Activated CD8-positive, alpha-beta memory T cell treated with anti-CD3 and anti-CD28 coated beads for 48 hours (primary cell): ENCODE measurements at places on chromosomes 6 and 20.

DNA sequence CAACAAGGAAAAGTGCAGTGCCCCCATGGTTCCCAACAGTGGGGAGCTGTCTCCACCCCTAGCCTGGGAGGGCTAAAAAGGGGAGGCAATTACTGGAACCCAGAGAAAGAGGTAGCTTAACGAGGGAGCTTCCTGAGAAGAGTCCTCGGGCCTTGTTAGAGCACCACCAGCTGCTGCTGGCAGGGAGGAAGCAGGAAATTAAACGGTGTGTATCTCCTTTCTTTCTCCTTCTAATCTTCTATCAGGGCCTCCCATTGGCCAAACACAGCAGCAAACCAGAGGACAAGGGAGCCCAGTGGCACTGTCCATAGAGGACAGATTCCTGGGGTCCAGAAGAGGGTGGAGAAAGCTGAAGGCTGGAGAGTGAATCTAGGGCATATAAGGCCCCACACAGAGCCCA, 7.6 kb upstream of the BTN2A2 start:
- no peak for DNase-seq

- DNase-seq: no peak
Observed at GRCh38 chr6:142251930-142252445, 49.8 kb upstream of the ADGRG6 start.

DNA sequence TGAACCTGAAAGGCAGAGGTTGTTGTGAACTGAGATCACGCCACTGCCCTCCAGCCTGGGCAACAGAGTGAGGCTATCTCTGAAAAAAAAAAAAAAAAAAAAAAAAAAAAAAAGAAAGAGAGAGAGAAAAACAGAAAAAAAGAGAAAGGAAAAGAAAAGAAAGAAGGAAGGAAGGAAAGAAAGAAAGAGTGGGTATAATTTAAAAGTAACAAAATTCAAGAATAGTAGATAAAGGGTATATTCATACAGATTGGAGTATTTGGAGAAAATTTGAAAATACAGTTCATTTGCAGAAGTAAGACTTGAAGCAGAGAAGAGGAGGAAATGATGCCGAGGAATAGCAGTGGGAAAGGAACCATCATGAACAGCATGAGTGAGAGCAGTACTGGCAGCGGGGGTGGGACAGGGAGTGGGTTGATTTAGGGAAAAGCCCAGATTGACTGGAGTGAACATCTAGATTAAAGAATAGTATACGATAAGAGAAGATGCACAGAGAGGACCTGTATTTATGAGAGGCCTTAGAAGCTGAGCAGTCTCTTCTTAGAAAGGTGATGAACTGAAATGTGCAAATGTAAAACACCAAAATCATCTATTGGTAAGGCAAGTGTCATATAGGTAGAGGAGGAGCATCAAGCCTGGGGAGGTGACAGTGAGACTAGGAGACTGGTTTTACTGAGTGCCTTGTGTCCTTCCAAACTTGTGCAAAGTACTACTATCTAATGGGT, 17.8 kb upstream of the HLA-DRB1 start:
- no peak for DNase-seq

DNA sequence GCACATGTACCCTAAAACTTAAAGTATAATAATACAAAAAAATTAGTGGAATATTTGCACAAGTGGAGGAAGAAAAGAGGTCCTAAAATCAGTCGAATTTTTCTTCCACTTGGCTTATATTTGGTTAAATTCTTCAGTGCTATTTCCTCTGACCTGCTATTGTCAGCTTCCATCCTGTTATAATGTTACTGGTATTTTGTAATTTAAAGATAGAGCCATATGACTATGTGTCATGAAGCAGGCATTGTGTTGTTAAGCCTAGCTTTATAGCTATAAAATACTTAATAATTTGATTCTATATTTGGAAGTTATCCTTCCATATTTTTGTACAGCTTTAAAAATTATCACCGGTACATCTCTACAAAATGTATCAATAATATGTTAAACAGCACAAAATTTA, 455.9 kb upstream of the MARCKS start:
- DNase-seq: no peak

DNA sequence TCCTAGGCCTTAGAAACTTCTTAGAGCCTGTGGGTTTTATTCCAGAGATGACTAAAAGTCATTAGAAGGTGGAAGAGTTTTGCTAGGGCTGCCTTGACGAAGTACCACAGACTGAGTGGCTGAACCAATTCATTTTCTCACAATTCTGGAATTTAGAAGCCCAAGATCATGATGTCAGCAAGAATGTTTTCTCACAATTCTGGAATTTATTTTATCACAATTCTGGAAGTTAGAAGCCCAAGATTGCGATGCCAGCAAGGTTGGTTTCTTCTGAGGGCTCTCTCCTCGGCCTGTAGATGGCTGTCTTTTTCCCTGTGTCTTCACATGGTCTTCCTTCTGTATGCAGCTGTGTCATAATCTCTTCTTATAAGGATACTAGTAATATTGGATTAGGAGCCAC, 672.9 kb upstream of the MARCKS start:
- DNase-seq: no peak

- peak; percentile 32 for DNase-seq
Observed at GRCh38 chr6:43924222-43924702, 154.3 kb downstream of the VEGFA start.

DNA sequence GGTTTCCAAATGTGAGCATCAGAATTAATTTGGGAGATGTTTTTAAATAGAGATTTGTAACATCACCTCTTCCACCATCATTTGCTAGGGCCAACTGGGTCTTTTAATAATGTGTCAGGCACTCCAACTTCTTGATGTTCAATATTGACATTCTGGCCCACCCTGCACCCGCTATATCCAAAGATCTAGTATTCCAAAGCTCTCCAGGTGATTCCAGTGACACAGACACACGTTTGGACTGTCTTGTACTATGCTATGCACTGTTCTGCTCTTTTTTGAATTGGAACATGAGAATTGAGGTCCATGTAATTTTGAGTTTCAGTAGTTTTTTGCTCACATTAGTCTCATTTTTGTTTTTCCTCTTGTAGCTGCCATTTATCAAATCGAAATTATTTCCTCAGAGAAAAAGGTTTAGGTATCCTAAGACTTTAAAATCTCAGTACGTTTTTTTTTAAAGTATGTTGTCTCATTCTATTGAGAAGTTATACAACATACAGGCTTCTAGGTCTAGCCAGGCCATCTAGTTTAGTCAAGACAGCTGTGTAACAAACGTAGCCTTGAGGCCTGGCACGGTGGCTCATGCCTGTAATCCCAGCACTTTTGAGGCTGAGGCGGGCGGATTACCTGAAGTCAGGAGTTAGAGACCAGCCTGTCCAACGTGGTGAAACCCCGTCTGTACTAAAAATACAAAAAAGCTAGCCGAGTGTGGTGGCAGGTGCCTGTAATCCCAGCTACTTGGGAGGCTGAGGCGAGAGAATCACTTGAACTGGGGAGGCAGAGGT, 3.1 kb downstream of the BICRAL start:
- no peak for DNase-seq

GRCh38 chr6:49264909-49265308, 198.1 kb downstream of the MMUT start:
- no peak for DNase-seq

- DNase-seq: no peak
Observed at GRCh38 chr6:143970456-143971218, 37.4 kb downstream of the PLAGL1 start.

- no peak for DNase-seq
Observed at GRCh38 chr6:143262859-143263258, 187.6 kb downstream of the ADAT2 start.

DNA sequence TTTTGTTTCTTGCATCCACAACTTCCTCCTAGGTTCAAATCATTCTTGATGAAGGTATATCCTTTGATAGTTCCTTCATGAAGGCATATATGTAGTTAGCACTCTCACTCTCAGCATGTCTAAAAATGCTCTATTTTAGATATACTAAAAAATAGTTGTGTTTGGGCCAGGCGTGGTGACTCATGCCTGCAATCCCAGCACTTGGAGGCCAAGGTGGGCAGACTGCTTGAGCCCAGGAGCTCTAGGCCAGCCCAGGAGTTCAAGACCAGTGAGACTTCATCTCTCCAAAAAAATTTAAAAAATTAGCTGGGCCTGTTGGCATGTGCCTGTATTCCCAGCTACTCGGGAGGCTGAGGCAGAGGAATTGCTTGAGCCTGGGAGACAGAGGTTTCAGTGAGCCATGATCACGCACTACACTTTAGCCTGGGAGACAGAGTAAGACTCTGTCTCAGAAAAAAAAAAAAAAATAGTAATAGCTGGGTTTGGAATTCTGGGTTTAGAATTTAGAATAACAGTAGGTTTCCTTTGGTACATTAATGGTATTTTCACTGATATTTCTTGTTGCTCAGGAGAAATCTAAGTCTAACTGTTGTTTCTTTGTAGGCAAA, 7.0 kb downstream of the SERAC1 start:
- DNase-seq: no peak

DNA sequence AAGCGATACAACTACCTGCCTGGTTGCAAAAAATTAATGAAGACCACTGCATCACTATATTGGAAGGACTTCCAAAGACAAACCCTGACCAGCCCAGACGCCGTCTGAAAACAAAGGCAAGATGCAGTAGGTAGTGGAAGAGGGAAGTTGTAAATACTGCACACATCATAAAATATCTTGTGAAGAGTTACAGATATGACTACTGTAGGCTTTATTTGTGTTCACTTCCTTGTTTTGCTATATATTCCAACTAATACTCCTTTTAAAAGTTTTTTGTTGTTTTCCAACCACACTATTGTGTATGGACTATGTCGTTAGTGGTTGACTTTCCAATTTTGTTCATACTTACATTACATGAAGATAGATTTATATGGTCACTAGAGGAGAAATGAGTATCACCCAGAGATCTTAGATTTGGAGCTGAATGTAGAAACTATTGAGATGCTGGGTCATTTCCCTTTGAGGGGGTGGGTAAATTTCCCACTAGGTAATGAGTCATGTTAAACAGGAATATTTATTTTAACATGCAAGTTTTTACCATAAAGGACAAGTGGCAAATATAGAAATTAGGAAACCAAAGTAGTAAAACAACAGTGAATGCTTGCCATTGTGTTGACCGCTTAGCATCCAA, 16.6 kb upstream of the TXLNB start:
- DNase-seq: no peak

DNA sequence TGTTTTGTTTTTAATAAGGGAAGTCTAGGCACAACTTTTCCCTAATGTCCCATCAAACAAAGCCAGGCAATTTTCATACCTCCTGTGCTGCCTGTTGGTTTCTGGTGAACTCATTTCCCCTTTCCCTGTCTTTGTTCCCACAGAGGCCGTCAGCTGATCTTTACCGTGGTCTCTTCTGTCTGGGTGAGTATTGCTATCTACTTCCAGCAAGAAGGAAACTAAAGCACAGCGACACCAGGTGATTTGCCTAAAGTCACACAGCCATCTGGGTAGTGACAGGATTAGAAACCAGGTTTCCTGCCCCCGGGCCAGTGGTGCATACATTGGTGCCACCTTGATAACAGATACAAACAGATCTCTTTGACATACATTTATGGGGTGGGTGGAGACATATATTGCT, 59.6 kb downstream of the RAB44 start:
- DNase-seq: no peak

GRCh38 chr6:45002390-45003105, 325.6 kb upstream of the RUNX2 start:
- DNase-seq: no peak

DNA sequence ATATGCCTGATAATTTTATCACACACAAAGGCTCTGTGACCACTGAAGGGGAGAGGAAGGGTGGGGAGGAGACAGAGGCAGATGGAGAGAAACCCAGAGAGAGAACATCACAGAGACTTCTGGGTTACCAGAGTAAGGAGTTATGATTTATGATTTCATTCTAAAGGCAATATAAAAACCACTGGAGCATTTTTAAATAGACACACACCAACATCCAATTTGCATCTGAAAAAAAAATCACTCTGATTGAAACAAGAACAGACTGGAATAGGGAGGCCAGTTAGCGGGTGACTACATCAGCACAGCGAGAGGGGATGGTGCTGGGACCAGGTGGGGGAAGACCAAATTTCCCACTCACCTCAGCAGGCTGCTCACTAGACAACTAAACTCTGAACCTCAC, 104.8 kb downstream of the AGPAT4 start:
- DNase-seq: no peak

- no peak for DNase-seq
Observed at GRCh38 chr6:167980911-167981580, 16.4 kb upstream of the KIF25 start.

DNA sequence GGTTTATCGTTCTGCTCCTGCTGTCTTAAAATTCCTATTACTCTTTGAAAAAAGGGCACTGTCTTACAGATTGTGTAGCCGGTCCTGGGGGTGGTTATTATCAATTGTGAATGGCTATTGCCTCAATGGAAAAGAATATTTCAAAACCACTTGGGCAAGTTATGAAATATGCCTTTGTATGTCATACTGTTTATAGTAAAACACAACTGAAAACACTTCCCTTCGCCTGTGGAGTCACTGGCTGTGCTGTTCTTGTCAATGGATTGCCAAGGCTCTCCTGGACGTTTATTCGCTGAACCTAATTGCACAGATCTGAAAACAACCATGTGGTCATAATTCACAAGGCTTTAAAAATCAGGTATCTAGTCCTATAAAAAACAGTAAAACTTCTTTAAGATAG, 47.8 kb upstream of the TAGAP start:
- DNase-seq: no peak

GRCh38 chr6:42131531-42131930, 10.9 kb downstream of the C6orf132 start:
- no peak for DNase-seq

DNA sequence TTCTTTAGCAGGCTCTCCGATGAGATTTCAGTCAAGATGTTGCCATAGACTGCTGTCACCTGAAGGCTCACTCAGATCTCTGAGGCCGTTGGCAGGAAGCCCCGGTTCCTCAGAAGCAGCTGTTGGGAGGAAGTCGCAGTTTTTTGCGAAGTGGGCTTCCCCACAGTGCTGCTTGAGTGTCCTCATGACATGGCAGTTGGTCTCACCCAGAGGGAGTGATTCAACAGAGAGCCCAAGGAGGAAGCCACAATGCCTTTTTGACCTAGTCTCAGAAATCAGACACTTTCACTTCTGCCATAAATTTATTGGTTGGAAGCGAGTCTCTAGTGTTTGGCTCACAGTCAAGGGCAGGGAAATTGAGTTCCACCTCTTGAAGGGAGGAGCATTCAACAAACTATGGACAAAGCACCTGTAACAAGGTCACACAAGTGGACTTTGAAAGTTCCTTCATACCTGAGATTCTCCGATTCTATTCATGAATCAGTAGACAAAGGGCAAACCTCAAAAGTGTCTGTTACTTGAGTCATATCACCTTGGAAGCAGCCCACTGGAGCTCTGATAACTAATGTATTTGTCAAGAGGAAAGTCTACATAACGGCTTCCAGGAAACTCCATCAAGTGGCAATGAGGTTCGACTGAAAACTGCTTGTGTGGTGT, 208.3 kb downstream of the TASP1 start:
- DNase-seq: no peak
